ENCODE measurements at places on chromosomes 16 and 17. TPM values are rescaled to one million over a fixed set of nuclear protein-coding genes. Genes with fewer than 3 reads are reported as not detected.

GRCh38 chr17:10063730-10064241, 134.6 kb downstream of the GAS7 start:
- H3K27ac ChIP-seq = no peak overlapping the region
- H3K36me3 ChIP-seq = no peaks in the 10 kb centered on the region
- H3K27me3 ChIP-seq = no peaks in the 10 kb centered on the region

- H3K27ac ChIP-seq = no peak overlapping the region
- no peak overlapping the region for H3K4me3 ChIP-seq
- no peaks in the 10 kb centered on the region for H3K27me3 ChIP-seq
- H3K36me3 ChIP-seq = no peaks in the 10 kb centered on the region
These were observed 25.6 kb downstream of the GOSR2 start for GRCh38 chr17:46948544-46948943.

GRCh38 chr17:45229681-45230409, 8.2 kb downstream of the FMNL1 start:
- no peak overlapping the region for H3K4me3 ChIP-seq
- H3K27ac ChIP-seq = no peak overlapping the region
- DNase-seq = no peak
- no peaks in the 10 kb centered on the region for H3K36me3 ChIP-seq
- peaks cover 18% of the 10 kb centered on the region for H3K4me1 ChIP-seq

DNA sequence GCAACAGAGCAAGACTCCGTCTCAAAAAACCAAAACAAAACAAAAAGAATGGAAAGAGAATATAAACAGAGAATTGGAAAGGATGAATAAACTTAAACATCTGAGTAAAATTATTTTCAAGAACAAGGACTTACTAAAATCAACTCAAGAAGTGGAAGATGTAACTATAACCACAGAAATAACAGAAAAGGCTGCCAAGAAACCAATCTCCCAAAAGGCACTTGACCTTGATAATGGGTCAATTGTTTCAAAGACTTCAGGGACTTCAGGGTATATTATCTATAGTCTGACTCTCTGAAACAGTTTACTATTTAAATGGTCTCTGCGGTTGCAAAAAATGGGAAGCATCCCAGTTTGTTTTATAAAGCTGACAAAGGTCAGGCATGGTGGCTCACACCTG, 35.1 kb downstream of the VPS53 start:
- no peak overlapping the region for H3K27ac ChIP-seq
- H3K36me3 ChIP-seq = no peaks in the 10 kb centered on the region
- DNase-seq = no peak

ALOX12B gene
- not detected for total RNA-seq

DNA sequence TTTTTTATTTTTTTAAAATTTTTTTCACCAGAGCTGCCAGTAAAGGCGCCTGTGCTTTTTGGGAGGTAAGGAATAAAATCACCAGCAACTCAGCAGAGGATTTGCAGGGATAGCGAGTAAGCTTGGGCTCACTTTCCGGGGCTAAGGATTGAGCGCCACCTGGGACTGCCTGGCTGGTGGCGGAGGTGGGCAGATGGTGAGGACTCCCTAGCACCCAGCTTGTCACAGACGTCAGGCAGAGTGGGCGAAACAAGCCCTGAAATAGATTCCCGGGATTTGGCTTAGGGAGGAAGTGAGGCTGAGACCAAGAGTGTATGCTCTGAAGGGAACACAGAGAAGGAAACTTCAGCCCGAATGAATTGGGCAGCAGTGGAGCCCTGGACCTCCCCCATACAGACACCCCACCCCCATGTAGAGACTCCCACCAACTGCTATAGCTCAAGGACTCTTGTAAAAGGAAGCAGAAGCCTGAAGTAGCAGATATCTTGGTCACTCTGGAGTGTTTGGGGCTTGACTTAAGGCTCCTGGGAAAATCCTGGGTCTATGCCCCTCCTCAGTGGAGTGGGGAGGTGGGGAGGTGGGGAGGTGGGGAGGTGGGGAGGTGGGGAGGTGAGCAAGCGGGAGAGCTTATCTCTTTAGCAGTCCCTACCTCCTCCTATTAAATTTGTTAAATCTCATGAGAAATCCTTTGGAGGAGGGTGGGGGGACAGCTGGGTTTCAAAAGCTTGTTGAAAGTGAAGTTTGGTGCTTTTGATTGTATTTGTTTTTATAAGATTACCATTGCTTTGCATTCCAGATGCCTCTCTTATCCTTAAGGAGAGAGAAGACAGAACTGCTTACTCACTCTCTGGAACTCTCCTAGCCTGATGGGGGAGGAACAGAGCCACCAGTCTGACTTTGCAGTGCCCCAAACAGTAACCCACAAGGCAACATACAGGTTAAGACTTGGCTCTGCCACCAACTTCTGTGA, 8.2 kb downstream of the ARL4D start:
- no peak overlapping the region for H3K4me3 ChIP-seq
- H3K27ac ChIP-seq = peak overlapping the region; percentile 90
